ENCODE measurements at places on chromosomes 2 and 18. TPM values are rescaled to one million over a fixed set of nuclear protein-coding genes. Genes with fewer than 3 reads are reported as not detected.

DNA sequence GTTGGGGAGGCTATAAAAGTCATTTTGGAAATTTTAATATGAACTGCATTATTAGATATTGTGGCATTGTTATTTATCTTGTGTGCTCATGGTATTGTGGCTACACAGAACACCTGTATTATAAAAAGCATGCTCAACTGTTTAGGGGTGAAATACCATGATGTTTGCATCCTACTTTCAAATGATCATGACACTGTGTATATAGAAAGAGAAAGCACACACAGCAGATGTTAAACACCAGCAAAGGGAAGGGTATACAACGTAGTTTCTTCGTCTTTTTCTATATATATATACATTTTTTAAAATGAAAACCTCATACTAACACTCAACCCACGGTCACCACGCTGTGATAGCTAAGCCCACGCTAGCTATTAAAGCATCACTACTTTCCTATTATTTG is 27.1 kb downstream of the STARD7 start:
- H3K4me1 ChIP-seq = no peaks in the 10 kb centered on the region
- no peak overlapping the region for H3K27ac ChIP-seq
- no peak overlapping the region for H3K4me3 ChIP-seq
- peaks cover 6% of the 10 kb centered on the region for H3K36me3 ChIP-seq
- H3K27me3 ChIP-seq = no peaks in the 10 kb centered on the region
- DNase-seq = no peak

DNA sequence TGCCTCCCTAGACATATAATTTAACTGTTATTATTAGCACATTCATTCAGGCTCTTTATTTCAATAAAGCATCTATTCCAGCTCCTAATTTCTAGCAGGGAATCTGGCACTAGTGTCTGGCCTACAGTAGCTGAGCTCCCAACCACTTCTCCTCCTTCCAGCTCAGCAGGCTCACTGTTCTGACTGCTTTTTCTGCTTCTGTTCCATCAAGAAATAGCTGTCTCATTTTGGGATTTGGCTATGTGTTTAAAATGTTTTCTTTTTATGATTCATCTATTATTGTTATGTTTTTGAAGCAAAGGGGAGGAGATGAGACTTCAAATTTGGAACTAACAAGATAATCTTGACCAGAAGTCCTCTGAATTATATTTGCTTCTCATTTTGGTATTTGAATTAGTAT is 172.7 kb upstream of the SMAD7 start:
- no peak overlapping the region for H3K27ac ChIP-seq
- H3K36me3 ChIP-seq = no peaks in the 10 kb centered on the region
- no peak for DNase-seq
- H3K27me3 ChIP-seq = no peaks in the 10 kb centered on the region

DNA sequence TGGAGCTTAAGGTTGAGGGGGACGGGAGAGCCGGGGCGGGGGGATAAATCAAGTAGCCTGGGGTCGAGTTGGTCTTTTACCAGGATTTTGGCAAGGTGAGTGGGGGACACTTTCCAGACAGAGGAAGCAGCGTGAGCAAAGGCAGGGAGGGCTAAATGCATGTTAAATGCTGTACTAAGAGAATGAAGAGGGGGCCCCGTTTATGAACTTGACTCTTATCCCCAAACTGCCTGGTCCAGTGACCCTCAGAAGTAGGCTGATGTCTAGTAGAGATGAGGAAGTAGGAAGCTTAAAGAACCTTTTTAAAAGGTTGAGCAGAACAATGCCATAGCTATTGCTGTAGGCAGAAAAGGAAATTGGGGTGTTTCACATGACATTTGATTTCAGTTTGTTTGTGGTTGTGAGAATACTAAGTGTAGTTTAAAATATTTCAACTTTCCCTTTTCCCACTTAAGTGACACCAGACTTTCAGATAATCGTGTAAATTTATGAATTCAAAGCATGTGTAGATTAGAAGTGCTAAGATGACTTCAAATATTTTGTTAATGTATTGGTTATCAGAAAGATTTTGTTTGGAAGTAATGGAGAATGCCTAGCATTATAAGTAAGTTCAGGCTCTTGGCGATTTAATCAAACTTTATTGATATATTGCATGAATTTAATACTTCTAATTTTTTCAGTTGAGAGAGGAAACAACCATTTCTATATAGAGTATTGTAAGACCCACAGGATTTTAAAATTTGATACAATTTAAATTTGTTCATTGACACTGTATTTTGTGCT is 1.8 kb downstream of the REL start:
- no peaks in the 10 kb centered on the region for H3K36me3 ChIP-seq
- peak overlapping the region; percentile 72 for H3K4me3 ChIP-seq
- H3K27ac ChIP-seq = no peak overlapping the region
- DNase-seq = no peak

DNA sequence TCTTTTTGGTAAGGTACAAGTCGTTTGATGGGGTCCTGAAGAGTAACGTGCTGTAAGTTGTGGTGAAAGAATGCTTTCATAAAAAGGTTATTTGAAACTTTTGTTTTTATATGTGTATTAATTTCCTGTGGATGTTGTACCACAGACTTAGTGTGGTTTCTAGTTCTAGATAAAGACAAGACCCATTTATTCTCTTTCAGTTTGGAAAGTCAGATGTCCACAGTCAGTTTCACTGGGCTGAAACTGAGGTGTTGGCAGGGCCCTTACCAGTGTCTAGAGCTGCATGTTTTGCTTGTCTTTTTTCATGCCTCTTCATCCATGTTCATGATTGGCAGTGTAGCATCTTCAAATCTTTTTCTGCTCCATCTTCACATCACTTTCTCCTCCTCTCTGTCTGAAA is 22.1 kb upstream of the DOCK10 start:
- no peaks in the 10 kb centered on the region for H3K27me3 ChIP-seq
- no peak overlapping the region for H3K4me3 ChIP-seq
- H3K27ac ChIP-seq = no peak overlapping the region
- H3K4me1 ChIP-seq = no peaks in the 10 kb centered on the region
- H3K36me3 ChIP-seq = no peaks in the 10 kb centered on the region

GRCh38 chr2:179588486-179589145 is 272.8 kb downstream of the ZNF385B start:
- H3K4me1 ChIP-seq = no peaks in the 10 kb centered on the region
- no peaks in the 10 kb centered on the region for H3K27me3 ChIP-seq
- no peak overlapping the region for H3K4me3 ChIP-seq
- no peaks in the 10 kb centered on the region for H3K36me3 ChIP-seq
- no peak overlapping the region for H3K27ac ChIP-seq
- no peak for DNase-seq

GRCh38 chr2:162308747-162309503 is 9.6 kb downstream of the IFIH1 start:
- H3K27me3 ChIP-seq = no peaks in the 10 kb centered on the region
- no peak overlapping the region for H3K27ac ChIP-seq
- no peak overlapping the region for H3K4me3 ChIP-seq
- H3K4me1 ChIP-seq = no peaks in the 10 kb centered on the region

DNA sequence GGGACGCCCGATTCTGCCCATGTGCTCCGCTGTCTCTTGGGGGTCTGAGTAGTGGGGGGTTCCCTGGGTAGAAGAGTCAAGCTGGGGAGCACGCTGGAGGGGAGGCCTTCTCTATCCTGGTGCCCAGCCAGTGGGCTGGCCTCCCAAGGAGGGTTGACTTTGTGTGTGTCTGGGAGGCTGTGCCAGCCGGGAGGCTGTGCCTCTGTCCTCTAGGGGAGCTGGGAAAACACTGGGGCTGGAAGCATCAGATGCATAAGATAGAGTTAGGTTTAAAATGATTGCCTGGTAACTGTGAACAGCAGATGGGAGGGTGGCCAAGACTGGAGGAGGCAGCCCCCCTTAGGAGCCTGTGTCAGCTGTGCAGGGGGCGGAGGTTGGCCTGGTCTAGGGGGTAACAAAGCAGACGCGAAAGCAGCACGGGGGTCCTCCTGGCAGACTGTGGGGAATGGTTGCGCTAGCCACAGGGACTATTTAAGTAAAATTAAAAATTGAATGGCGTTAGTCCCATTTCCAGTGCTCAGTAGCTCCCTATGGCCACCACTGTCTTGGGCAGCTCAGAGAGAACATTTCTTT is 1.3 kb downstream of the ING5 start:
- DNase-seq = no peak
- H3K4me3 ChIP-seq = peak overlapping the region; percentile 95
- peaks cover 26% of the 10 kb centered on the region for H3K36me3 ChIP-seq

Gene ALPI
- total RNA-seq = not detected

Gene PARD6G
- total RNA-seq = 18.8 TPM

Gene INHBB
- total RNA-seq = 0.23 TPM

Gene CYP27A1
- total RNA-seq = 5.4 TPM
